ENCODE measurements at places on chromosomes 6 and 20.

GRCh38 chr6:45300736-45301135, 27.4 kb upstream of the RUNX2 start:
- no peak for DNase-seq

DNA sequence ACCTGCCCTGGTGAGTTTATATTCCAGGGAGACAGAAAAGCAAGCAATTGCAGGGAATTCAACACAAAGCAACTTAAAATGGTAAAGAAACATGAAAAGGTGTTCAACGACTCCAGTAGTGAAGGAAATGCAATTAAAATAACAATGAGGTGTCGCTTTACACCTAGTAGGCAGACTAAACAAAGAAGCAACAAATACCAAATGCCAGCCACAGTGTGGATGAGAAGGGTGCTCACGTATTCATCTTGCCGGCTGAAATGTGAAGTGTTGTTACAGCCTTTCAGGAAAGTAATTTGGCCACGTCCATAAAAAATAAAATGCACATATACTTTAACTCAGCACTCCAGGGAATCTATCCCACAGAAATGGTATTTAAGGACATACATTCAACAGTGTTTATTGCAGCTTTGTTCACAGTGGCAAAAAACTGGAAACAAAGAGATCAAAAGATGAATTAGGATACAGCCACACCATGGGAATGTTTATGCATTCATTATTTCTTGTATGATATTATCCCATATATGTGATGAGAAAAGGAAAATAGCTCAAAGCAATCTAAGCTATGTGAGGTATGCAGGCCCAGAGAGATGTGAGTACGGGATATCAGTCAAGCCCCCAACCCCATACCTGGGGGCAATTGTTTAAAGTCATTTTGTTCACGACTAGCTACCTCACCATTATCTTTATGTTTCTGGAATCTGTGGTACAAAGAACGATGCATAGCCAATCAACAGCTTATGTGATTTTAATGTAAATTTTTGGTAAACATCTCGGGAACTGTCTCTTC, 266.0 kb upstream of the SOX4 start:
- DNase-seq, result no peak

DNA sequence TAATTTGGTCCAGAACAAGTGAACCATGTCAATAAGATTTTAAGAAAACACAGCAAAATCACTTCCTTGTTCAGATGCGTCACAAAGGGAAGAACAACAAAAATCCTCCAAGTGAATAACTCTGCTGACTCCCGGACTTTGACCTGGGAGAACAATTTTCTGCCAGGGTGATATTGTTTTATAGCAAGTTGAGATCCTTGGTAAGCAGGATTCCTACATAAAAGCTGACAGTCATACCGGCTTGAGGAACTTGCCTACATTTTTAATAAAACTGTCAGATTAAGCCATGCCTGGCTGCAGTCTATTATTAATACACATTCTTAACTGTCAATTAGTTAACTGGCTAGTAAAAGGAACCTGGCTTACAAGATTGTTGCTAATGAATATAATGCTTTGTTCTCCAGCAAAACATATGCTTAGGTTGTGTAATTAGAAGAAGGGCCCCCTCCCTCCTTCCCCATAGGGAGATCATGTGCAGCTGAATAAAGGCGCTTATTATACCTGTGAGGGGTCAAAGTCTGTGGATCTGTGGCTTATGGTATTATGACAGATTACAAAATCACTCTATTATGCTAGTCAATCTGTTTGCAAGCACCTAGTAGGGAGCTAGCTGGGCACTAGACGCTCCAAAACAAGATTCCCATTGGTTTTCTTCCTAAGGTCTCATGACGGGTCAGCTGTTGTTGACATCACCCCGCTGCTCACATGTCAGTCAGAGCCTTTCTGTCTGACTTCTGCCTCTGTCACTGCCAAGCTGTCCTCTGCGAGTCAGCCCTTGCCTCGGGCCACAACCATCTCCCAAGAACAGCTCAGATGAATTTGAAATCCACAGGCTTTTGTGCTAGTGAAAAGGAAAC, 44.6 kb upstream of the SEC63 start:
- peak; percentile 25 for DNase-seq

- DNase-seq, result no peak
Observed at GRCh38 chr6:96898241-96898851, 655 bp upstream of the NDUFAF4 start.

DNA sequence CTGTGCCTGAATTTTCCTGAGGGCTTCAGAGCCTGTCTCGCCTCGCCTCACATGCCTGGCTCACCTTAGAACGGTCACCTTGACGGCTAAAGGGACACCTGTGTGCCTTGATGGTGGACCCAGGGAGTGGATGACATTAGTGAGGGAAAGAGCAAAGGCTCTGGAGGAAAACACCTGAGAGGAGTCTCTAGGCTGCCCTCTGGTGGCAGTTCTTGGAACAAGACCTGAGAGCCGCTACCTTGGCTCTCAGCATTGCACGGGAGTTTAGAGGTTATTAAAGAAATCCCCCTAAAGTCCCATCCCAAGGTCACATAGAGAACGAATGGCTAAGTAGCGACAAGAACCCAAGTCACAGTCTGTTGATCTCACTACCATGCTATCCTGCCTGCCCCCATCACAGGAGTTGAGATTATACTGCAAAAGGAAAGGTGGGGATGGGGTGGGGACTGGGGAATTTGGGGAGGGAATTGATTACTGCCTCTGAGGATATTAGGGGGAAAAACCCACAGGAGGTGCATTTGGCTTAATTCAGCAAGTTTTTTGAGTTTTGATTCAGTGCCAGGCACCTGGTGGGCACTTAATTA, 7.9 kb upstream of the CDSN start:
- DNase-seq, result peak; percentile 50

DNA sequence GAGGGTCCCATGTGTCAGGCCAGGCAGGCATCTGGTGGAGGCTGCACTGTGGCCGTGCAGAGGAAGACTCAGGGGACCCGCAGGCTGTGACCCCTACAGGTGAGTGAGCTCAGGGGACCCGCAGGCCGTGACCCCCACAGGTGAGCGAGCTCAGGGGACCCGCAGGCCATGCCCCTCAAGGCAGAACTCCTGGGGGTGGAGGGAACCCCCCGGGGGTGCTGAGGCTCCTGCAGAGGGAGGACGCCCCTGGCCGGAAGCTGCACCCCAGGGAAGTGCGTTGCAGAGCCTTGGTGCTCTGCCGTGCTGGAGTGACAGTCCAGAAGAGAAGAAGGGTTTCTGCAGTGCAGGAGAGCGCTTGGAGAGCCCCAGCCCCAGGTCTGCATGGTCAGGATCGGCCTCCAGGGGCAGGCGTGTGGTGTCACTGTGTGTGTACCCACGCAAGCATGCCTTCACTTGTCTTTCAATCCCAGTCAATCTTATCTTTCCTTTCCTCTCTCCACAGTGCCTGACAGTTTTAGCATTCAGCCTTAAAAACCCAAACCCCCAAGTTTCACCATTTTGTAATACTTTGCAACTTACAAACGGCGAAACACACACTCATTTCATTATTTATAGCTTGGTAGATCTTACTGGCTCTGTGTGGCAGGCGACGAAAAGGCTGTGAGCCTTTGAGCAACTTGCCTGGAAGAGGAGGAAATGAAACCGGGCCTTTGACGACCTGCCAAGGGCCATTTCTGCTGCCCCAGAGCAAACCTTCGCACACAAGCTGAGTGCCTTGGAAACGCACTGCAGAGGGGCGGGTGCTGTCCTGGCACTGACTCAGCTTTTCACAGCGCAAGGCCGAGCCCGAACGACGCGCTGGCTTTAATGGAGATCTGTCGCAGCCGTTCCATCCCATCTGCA, 101.4 kb upstream of the AGPAT4 start:
- DNase-seq, result no peak

DNA sequence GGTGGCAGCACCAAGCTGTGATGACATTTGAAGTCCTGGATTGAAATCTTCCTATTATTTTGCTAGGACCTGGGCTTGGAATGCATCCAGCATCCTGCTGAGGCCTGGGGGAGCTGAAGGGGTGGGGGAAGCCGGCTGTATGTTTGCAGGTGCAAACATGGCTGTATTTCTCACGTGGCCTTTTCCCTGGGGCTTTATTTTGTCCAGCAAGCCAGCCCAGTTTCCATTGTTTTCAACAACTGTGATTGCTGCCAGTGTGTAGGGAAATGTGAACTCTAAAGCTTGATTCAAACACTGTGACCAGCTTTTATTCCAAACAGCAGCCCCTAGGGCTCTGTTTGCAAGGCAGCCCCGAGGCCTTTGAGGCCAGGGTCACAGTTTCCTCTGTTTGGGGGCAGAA, 683.0 kb downstream of the DHX35 start:
- no peak for DNase-seq

DNA sequence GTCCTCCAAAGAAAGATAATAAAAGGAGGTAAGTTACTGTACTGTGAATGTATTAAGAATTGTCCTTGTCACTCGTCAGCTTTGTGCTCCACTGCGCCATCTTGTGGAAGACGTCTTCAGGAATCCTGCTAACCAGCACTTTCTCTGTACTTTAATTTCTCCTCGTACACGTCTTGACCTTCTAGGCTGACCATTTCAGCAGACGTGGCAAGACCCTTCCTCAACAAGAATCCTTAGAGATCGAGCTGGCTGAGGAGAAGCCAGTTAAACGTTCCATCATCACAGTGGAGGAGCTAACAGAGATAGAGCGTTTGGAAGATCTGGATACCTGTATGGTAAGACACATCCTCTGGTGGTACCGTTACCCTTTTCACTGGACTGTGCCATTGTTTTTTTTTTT, 95.5 kb upstream of the SCGN start:
- no peak for DNase-seq

Measured in D721Med (cell line).